ENCODE measurements at places on chromosomes 3 and 15. TPM values are rescaled to one million over a fixed set of nuclear protein-coding genes. Genes with fewer than 3 reads are reported as not detected.

Gene SKOR1
- under 0.01 TPM for total RNA-seq

Gene TMEM207
- total RNA-seq, result not detected

Gene SIDT1
- total RNA-seq, result not detected

Gene STRA6
- total RNA-seq, result under 0.01 TPM

Gene HGD
- total RNA-seq, result not detected

Gene LSMEM2
- not detected for total RNA-seq

Gene MST1R
- 0.13 TPM for total RNA-seq

Gene LPP
- 35.4 TPM for total RNA-seq

Gene SEC62
- 20.8 TPM for total RNA-seq

Gene ACP3
- total RNA-seq, result not detected

Gene DPPA2
- not detected for total RNA-seq

Gene CPLX3
- not detected for total RNA-seq

Gene NR1I2
- not detected for total RNA-seq

Gene ALDH1A3
- 33.9 TPM for total RNA-seq

Gene ECE2
- not detected for total RNA-seq

Gene POTEB
- not detected for total RNA-seq

Gene GRIP2
- total RNA-seq, result not detected

Gene SNX33
- 17.2 TPM for total RNA-seq
